ENCODE measurements at places on chromosomes 4 and X.

DNA sequence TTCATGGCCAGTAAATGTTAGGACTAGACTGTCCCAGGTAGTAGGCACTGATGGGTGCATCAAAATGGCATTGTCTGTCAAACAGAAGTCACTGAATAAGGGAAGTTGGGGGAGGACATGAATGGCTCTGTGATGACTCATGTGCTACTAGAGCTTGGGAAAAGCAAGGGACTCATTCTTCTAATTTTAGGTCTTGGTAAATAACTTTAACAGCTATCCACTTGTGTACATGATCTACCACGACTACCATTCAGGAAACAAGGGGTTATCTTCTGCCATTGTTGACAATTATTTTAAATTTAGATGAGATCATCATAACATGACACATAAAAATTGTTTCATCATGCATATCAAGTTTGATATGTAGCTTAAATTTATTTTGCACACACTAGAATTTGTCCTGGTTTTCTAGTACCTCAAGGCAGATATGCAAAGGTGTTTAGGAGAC, 6.3 kb downstream of the AREG start:
- DNase-seq: no peak

GRCh38 chr4:116796022-116796421, 289.4 kb downstream of the TRAM1L1 start:
- peak; percentile 5 for DNase-seq

- peak; percentile 66 for DNase-seq
These were observed 31.1 kb downstream of the F11 start for GRCh38 chr4:186297013-186297645.

DNA sequence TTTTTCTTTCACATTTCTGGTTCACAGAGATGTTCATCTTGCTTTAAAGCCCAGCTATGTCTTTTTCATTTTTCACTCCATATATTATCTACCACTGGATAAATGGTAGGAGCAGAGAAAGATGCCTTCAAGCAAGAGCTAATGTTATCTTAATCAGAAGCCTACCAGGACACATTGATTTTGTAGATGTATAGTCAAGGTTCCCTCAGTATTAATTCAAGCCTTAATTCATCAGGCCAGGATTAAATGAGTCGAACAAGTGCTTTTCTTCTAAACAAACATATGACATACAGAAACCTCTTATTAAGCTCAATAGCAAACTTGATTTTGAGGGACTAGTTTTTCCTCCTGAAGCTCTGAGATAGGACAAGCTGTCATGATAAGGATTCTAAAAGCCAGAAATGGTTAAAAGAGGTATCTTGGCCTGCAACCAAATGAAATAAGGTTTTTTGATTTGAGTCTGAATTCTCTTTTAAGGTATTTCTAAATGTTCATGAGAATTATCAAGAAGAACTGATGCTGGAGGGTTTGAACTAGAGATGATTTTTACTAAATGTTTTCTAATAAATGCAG, 81.7 kb upstream of the FTHL17 start:
- DNase-seq: peak; percentile 61

DNA sequence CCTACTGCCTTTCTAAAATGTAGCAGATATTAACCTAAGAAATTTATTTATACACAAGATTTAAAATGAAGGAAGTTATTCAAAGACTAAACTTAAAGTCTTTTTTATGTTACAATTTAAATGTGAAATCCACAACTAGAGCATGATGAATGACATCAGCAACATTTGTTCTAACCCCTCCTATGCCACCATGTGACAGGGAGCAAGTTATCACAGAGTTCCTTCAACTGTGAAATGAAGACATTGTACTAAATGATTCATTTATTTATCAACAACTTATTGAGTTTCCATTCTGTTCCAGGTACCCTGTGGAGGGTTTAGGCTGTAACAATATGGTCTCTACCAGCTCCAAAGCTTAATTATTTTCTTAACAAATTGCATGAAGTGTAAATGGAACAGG, 76.9 kb downstream of the SLC39A8 start:
- no peak for DNase-seq

DNA sequence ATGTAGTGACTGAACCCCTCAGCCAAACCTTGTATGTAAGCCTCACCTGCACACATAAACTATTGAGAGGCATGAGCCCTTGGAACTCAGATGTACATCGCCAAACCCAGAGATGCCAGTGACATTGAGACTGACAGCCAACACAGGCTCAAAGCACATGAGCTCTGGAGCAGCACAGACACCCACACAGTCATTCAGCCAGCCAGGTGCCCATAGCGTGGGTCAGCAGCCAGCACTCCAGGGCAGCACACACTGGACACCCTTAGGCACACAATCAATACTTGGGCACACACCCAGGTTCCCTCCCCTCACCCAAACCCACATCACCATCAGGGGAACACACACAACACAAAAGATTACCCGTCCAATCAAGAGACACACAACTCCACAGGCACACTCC, 4.3 kb upstream of the TIMP1 start:
- no peak for DNase-seq
